SJSA1 (cell line): ENCODE measurements at places on chromosomes 1 and 21. TPM values are rescaled to one million over a fixed set of nuclear protein-coding genes. Genes with fewer than 3 reads are reported as not detected.

GRCh38 chr1:243733670-243734307 is 116.3 kb downstream of the AKT3 start:
- no peak for DNase-seq

DNA sequence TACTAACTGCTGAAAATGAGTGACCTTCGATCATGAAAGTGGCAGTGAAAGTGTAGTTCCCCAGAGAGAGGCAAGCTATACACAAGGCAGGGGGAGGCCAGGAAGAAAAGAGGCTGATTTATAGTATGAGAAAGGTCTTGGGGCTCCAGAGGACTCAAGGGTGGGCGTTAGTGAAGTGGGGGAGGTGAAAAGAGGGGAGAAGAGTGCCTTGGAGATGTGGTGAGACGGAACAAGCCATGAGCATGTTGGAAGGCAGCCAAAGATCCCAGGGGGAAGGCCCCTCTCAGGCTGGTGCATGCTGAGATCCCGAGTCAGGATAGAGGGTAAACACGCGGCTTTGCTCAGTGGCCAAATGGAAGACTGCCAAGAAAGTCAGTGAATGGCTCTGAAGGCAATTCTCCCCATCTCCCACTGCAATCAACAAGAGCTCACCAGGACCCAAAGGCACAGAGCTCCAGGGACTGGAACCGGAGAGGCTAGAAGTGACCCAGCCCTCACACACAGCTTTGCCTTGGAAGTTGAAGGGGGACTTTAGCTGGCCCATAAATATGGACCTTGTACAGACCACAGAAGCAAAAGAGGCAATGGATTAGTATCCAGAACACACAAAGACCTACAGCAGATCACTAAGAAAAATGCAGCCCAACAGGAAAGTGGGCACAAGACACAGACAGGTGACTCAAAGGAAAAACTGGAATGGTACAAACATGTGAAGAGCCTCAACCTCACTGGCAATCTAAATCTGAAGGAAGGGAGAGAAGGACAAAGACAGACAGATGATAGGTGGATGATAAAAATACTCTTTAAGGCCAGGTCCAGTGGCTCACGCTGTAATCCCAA is 49.6 kb downstream of the HSF2BP start:
- DNase-seq: peak; percentile 88

DNA sequence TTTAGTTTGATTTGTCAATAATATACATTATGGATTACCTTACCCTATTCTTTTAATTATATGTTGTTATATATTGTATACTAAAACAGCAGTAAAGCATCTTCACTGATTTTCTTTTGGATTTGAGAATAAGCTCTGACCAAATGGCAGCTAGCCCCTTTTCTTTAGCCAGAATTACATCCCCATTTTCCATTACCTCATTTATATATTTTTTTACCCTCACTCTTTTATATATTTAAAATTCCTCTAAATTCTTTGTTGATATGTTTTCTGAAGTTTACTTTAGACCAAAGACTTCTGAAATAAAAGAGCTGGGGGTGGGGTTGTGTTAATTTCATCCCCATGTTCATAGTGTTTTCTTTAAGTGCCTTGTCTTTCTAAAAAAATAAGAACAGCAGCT is 24.6 kb downstream of the ANGPTL1 start:
- DNase-seq: no peak

NBPF6 gene
- not detected in 2 replicates for total RNA-seq

GADD45A gene
- 63.1 and 125 TPM in 2 replicates for total RNA-seq
